Cardiac septum (tissue), 1 donor: ENCODE measurements at places on chromosomes 12 and 14.

DNA sequence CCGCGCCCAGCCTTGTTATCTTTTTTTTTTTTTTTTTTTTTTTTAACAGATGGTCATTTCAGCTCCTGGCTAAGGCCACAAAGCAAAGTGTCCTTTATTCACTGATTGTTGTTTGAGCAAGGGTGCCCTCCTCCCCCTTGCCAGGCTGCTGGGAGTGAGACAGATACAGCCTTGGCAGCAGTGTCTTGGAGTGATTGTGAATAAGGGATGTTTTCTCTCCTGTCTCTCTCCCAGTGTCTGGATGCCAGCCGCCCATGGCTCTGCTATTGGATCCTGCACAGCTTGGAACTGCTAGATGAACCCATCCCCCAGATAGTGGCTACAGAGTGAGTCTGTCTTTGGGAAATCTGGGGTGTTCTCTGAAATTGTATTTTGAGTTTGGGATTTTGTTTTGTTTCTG is 28.7 kb downstream of the FNTB start:
- DNase-seq = no peak

- no peak for DNase-seq
Measured at GRCh38 chr12:8589679-8590078, 23.0 kb downstream of the AICDA start.

DNA sequence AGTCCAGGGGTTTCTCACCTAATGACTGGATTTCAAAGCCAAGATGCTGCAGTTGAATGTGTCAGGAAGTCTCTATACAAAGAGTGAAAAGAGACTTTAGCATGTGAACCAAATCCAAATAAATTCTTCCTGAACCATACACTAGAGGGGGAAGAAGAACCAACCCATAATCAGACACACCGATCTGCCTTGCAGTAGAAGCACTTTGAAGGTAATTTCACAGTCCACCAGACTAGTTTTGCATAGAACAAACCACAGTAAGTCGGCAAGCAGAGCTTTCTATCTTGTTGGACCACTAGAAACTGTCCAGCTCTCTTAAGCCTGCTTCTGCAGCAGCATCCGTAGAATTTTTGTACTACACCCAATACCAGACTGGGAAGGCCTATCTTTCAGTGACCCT is 39.3 kb downstream of the FIGNL2 start:
- DNase-seq = no peak

DNA sequence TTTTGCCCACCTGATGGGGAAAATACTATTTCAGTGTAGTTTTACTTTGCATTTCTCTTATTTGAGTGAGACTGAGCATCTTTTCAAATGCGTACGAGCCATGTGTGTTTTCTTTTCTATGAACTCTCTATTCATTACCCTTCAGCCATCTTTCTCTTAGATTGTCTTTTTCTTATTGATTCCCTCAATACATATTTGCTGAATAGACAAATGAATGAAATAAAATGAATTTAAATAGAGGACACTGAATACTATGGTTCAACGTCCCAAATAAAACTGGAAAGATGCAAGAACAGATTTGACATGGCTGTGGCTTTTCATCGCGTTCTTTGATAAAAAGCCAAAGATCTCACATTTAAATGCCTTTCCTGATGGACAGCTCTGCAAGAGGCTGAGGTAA is 34.6 kb upstream of the RPH3A start:
- no peak for DNase-seq

GRCh38 chr12:124995200-124995961 is 1.9 kb downstream of the BRI3BP start:
- no peak for DNase-seq

- DNase-seq = no peak
Measured at GRCh38 chr12:62882696-62883095, 52.3 kb downstream of the PPM1H start.

DNA sequence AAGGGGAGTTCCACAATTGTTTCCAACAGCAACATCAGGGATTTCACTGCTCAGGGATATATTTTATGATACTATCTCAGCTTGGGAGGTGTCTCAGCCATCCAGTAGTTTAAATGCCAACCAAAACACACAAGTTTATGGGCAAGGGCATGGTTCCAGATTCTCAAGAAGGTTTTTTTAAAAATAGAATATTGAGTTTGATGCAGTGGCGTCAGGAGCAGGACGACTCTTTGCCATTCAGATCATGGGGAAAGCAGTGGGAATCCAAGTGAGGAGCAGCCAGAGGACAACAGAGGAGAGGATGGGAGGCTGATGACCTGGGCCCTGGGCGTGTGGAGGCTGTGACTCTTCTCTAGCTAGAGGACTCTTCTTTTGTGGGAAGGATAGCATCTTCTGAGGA is 25.7 kb downstream of the TSHR start:
- DNase-seq = no peak

GRCh38 chr12:65308601-65309071 is 30.2 kb downstream of the MSRB3 start:
- DNase-seq = no peak

DNA sequence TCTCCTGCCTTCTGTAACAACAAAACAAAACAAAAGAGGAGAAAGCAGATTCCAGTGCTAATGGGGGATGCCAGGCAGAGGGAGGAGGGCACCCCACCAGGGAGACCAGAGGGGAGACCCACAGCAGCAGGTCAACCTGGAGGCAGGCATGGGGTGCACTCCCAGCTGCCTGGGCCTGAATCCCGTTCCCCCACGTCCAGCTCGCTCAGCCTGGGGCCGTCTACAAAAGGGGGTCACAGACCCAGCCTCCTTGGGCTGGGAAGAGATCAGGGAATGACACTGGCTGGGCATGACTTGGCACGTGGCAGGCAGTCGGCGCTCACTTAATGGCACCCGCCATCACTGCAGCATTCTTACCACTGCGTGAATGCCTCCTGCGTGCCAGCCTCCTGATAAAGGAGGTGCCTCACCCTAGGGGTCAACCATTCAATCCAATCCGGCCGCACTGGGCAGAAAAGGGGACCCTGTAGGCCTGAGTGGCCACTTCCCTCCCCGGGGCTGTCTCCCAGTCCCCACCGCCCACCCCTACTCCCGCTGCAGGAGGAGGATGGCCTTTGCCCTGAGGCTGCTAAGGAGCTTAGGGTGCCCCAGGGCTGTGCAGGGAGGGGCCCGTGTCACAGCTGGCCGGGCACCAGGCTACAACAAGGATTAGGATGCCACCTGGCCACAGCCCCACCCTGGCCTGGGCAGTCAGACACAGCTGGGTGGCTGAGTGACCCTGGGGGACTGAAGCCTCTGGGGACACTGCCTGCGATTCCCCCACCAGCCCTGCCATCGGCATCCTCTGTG is 87.5 kb downstream of the NCOR2 start:
- no peak for DNase-seq

- no peak for DNase-seq
Measured at GRCh38 chr14:34853041-34853440, 22.1 kb downstream of the BAZ1A start.

- no peak for DNase-seq
Measured at GRCh38 chr12:25497021-25497420, 56.1 kb downstream of the LMNTD1 start.

- DNase-seq = no peak
Measured at GRCh38 chr12:77325511-77326236, 260.3 kb upstream of the E2F7 start.

GRCh38 chr12:14993537-14994266 is 20.9 kb downstream of the PDE6H start:
- no peak for DNase-seq

GRCh38 chr12:38903596-38903995 is 1.8 kb downstream of the CPNE8 start:
- no peak for DNase-seq

DNA sequence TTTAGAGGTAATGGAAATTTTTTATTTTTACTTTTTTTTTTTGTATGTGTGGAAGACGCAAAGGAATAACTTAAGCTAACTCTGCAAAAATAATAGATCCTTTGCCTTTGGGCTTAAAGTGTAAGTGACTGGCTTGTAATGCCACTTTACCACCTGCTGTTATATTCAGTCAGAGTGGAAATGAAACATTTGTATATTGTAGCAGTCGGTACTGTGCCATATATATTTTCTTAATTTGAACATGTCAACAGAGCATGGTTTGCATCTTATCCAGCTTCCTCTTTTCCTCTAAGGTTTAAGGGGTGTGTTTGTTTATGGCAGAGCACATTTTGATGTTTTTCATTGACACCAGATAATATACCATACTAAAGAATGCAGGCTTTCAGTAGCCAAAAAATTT is 176.6 kb downstream of the TRHDE start:
- no peak for DNase-seq

DNA sequence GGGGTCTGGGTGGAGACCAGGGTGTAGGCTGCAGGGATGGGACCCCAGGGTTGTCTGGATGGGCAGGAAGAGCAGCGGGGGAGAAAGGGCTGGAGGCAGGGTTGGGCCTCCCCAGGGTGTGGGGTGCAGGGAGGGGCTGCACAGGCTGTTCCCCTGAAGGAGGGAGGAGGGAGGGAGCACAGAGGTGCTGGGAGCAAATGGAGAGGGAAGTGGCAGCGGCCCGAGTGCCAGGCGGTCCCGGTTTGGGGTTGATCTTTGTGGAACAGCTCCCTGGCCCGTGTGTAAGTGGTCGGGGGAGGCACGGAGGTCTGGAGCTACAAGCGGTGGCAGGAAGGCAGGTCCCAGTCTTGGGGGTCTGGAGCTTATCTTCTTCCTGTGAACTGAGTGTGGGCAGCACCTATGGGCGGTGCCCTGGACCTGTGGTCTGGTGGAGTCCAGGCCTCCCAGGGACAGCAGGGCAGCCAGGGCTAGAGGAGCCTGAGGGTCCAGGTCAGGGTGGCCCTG is 391.6 kb downstream of the TMEM121 start:
- DNase-seq = peak; percentile 66

- no peak for DNase-seq
Measured at GRCh38 chr14:94451826-94452225, 774 bp downstream of the SERPINA11 start.

- DNase-seq = no peak
Measured at GRCh38 chr12:828726-829395, 76.5 kb downstream of the WNK1 start.

GRCh38 chr14:59208224-59208814 is 19.9 kb downstream of the DAAM1 start:
- no peak for DNase-seq

DNA sequence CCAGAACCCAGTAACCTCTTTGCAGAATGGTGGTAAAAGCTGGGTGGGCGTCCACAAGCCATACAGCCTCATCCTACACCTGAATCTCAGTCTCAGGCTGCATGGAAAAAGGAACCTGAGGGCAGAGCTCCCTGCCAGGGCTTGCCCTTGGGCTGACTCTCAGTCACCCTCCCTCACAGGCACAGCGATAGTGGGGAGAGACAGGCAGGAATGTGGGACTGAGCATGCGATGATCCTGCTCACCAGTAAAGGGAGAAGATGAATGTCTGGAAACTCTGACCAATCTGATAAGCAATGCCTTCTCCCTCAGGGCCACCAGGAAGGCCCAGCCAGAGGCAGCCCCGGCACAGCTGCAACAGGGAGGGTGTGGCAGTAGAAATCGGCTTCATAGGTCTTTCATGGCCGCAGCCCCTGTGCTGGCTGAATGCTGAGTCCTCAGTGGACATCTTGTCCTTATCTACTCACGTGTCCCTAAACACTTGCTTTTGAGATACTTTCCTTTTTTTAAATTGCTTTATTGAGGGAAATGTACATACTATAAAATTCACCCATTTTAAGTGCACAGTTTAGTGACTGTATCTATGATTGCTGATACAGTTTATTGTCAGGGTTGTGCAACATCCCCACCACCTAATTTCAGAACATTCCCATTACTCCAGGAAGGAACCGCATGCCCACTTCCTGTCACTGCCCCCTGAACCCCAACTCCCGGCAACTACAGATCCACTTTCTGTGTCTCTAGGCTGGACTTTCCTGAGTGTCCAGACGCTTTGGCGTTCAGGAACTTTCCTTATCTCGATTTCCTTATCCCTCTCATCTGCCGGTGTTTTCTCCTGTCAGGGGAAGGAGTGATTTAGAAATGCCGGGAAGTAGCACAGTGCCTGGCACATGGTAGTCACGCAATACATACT is 258.1 kb downstream of the PCNX1 start:
- no peak for DNase-seq
